Urothelium cell line (cell line): ENCODE measurements at places on chromosomes 4 and X.
A peak's percentile ranks its signal among the peaks of the same experiment; 100 is the strongest.

DNA sequence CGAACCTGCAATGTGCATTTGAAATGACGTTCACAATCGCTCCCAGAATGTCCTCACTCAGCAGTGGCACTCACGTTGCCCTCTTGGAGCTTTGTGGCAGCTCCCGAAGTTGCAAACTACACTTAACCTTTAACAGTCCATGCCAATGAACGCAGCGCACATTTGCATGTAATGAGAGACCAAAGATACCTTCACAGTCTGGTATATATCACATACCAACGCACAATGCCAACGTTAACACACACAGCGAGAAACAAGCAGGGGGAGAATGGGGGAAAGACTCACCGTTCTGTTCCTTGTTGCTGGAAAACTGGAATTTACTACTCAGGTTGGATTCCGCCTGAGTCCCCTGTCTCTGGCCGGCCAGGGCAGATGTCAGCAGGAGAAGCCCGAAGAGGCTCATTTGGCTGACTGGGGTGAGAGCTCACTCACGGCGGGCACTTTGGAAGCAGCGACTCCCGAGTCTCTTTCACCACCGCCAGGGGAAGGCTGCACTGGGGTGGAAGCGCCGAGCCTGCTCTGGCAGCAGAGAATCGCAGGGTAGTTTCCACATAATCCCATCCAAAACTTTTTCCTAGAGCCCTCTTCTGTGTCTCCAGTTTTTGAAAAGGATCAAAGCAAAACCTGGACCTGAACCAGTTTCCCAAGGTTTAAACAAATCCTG lies 966 bp downstream of the PDGFC start:
- DNase-seq: no peak

DNA sequence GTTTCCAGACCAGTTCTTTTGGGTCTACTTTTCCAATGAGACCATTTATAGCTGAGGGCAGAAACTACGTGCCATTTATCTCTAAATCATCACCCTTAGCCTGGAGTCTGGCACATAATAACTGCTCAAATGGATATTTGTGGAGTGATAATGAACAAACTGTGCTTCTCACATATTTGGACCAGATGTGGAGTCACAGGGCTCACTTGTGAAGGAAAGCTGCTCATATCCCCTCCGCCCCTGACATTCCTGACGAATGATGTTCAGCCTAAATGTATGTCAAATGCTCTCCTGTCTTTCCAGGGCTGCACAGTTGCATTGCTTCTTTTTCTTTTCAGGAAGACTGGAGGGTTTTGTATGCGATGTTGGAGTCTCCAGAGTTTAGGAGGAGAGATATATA lies 110.1 kb downstream of the GBA3 start:
- DNase-seq: no peak

- DNase-seq: no peak
Observed at GRCh38 chr4:106707776-106708463, 328.2 kb downstream of the DKK2 start.

DNA sequence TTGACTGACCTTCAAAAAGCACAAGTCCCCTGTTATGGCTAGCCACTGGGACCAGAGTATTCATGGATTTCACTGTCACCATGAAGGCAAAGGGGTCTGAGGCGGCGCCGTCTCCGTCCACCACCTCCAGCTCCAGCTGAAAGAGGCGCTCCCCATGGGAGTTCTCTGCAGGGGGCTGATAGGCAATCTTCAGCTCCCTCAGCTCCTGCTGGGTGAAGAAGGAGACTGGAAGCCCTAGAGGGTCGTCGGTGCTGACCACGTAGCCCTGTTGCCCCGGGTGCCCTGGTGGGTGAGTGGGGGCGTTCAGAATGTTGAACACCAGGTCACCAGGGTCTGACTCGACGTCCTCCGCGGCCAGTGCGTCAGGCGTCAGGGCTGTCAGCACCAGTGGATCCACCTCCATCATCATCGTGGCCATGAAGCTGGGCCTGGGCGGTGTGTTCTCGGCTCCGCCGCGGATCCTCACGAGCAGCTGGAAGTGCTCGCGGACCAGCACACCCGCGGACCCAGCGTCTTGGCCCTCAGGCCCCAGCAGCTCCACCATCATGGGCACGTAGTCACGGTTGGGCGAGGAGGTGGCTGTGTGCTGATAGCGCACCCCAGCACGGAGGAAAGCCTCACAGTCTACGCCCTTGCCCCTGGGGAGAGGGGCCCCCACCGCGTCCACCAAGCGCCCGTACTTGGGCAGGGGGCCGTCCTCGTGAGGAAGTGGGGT lies 987 bp downstream of the FREM3 start:
- no peak for DNase-seq

GRCh38 chrX:84118769-84119168 lies 69.2 kb downstream of the RPS6KA6 start:
- DNase-seq: no peak

GRCh38 chr4:105145156-105145902 lies 1.3 kb upstream of the TET2 start:
- DNase-seq: no peak

GRCh38 chr4:8239226-8239625 lies 30.3 kb upstream of the HTRA3 start:
- no peak for DNase-seq

DNA sequence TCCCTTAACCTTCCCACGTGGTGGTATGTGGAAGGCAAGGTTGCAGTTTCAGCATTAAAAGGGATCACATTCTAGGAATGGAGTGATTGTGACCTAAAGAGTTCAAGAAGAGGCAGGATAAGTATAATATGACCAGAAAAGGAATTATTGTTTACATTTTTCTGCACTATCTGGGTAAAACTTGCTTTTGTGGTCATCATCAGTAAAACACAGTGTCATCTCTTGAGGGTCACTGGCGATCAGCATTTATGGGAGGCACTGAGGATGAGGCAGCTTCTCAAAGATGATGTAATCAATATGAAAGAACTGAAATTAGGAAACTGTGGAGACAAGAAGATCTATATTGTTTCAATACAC lies 88.7 kb downstream of the CFAP299 start:
- no peak for DNase-seq

DNA sequence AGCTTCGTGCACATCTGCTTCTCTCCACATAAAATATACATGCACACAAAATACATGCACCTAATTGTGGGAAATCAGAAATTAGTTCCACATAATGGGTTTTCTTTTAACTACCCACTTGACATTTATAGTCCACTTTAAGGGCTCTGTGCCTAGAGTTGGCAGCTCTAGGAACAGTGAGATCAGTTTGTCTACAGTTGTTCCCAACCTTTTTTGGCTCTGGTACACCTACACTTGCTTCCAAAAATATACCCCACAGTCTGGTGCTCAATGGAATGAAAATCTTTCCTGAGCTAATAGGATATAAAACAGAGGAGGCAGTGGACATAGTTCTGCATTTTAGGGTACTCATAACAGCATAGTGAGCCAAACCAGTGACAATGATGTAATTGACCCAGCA lies 36.1 kb downstream of the HDAC8 start:
- no peak for DNase-seq

DNA sequence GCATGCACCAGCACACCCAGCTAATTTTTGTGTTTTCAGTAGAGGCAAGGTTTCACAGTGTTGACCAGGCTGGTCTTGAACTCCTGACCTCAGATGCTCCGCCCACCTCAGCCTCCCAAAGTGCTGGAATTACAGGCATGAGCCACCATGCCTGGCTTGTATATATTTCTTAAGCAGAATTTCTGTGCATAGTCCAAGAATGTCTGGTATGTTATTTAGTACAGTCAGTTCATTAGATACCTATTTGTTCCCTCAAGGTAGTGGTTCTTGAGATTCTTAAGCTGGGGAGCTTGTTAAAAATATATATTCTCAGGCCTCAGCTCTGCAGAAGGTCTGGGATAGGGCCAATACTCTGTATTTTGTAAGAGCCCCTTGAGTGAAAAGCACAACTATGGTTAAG lies 4.6 kb upstream of the SERTM2 start:
- DNase-seq: no peak

GRCh38 chr4:158805635-158806471 lies 37.0 kb downstream of the FNIP2 start:
- DNase-seq: no peak

GRCh38 chr4:107579099-107579498 lies 140.9 kb downstream of the PAPSS1 start:
- no peak for DNase-seq

DNA sequence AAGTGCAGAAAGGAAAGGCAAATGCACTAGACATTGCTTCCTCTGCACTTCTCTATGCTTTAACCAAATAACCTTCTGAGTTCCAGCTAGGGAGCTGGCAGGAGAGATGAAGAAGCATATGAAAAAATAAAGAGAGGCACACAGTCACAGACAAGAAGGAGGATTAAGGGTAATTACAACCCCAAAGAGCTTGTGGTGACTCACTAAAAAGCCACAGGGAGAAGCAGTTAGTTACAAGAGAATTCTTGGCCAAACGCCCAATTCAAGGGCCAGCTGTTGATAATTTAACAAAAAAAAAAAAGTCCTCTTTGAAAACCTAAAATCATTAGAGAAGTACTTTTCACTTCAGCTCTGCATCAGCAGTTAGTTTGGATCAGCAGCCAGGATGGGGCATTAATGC lies 478.0 kb downstream of the KCNIP4 start:
- peak; percentile 48 for DNase-seq

- DNase-seq: no peak
Observed at GRCh38 chrX:123648028-123648810, 84.6 kb downstream of the THOC2 start.

- DNase-seq: no peak
Observed at GRCh38 chr4:41305476-41305875, 48.7 kb downstream of the UCHL1 start.

DNA sequence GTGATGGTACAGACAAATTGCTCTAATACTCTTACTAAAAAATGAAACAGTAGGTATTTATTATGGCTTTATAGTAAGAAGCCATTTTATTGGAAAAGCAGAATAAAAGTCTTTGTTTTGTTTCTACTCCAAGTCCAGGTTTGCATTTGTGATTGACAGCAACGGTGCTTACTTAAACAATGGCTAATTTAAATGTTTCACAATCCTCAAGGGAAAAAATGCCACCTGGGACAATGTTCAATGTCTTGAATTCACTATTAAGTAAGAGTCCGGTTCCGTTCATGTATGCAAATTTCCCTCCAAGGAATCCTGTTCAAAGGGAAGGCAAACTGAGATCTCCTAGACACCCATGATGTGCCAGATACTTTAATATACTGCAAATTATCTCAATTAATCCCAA lies 123.6 kb downstream of the RBM47 start:
- no peak for DNase-seq

DNA sequence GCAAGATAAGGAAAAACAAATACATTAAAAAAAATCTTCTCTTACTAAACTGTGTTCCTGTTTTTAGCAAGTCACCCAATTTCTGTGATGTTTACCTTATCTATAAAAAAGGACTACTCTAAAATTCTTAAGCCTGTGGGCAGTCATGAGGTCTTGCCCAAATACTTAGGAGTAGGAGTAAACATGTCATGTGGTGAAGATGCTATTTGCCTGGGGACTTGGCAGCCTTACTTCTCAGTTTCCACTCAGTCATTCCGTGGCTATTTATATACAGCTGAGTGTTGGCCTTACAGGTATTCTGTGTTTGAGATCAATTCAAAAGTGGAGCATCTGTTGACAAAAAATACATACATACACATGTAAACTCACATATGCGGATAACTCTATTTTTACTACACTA lies 89.9 kb upstream of the TLR2 start:
- no peak for DNase-seq

DNA sequence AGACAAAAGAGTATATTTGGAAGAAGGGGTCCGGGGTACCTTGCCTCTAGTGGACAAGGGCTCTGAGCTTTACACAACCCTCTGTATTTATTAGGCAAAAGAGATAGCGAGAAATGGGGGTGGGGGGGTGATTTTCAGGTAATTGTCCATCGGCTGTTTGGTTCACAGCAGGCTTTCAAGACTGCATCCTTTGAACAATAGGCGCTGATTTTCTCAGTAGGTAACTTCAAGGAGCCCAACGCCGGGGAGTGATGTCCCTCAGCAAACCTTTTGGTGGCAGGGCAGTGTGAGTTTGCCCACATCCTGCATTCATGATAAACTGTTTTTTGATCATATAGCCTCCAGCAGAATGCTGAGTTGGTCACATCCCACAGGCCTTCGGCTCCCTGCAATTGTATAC lies 61.6 kb downstream of the KDM5C start:
- DNase-seq: no peak

DNA sequence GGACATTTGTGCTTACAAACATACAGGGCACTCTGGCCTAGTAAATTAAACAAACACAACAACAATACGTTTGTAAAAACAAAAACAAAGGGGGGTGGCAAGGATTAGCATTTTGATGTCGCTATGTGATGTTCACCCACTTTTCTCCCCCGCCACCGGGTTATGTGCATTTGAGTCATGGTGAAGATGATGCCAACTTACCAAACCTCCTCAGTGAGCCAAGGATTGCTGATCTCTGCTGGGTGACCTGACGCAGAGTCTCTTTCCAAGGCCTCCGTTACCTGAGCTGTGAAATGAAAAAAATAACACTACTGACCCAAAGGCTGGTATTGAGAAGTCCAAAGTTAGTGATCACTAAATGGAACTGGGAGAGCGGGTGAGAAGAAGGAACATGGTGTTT lies 85.4 kb downstream of the RBM47 start:
- no peak for DNase-seq

GRCh38 chr4:163166041-163166579 lies 580 bp downstream of the NAF1 start:
- DNase-seq: peak; percentile 52

DNA sequence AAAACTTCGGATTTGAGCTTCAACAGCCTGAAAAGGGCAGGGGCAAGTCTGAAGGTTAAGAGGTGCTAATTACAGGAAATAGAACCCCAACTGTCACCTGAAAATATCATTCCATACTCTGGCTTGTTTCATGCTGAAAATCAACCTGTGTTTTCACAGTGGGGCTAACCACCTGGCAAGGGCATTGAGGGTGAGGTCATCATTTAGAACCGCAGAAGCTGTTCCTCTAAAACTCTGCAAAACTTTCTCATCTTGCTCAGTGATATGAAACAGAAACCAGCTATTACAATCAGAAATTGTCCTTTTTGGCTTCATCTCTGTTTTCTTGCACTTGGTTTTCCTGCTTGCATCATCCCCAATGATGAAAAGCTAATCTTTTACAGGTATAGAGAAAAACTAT lies 247.6 kb downstream of the DCLK2 start:
- peak; percentile 46 for DNase-seq

- no peak for DNase-seq
Observed at GRCh38 chrX:101973066-101973465, 41.2 kb upstream of the ZMAT1 start.

DNA sequence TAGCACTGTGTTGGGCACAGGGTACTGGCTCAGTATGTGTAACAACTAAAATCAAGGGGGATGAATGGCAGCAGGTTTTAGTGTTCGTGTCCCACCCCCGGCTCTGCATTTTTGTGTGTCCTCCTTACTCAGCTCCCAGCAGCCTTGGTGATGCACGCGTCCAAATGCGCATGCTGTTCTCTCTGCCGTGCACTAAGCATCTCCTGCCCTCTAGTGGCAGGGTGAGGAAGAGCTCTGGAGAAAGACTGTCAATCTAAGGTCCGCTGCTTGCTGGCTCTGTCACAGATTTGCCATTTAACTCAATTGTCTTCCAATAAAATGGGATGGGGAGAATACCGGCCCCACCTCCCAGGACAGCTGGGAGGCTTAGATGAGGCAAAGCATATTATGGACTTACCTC lies 61.4 kb downstream of the WFS1 start:
- peak; percentile 41 for DNase-seq
